ENCODE measurements at places on chromosomes 3 and 15.

- DNase-seq = no peak
Observed at GRCh38 chr3:58508437-58508836, 16.5 kb downstream of the KCTD6 start.

DNA sequence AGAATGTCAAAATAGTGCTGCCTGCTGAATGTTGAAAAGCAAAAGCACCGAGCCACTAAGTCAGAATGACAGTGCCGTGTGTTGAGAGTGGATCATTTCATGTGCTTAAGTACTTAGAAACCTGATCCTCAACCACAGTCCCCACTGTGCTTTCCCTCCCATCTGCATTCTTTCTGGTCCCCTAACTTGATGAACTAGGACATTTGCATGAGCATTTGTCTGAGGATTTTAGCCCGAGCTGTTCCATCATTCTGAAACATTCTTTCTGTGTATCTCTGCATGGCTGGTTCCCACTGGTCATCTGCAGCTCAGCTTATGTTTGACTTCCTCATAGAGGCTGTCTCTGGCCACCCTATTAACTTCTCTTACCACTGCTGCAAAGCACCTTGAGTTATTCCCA lies 42.0 kb downstream of the SST start:
- no peak for DNase-seq

DNA sequence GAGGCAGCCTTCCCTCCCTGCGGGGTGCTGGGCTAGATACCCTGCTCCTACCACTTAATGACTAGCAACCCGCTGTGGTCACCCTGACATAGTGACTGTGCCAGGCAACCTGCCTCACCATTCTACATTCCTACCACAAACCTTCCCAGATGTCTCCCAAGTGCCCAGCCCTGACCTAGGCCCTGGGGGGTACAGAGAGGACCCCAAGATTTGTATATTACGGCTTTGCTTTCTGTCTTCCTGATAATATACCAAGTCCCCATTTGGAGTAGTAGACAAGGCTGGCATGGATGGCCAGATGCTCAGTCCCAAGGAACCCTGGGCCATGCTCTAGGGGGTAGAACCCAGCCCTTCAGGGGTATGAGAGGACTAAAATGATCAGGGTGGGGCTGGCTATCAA lies 31.0 kb downstream of the ESYT3 start:
- no peak for DNase-seq

DNA sequence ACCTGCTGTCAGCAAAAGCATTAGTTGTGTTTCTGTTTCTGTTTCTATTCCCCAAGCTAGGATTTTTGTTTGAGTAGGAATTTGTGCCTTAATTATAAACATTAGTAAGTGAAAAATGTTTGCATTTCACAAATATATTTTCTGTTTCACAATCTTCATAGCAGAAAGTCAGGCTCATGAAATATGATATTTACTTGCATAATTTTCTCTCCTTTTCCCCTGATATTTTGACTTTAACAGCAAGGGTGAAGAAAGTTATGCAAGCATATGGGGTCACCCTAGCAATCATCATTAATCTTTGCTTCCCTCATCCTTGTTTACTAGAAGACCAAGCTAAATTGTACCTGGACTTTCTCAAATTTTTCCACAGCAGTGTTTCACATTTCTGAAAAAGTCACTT lies 140.3 kb upstream of the SEMA6D start:
- no peak for DNase-seq

- no peak for DNase-seq
Observed at GRCh38 chr15:78950343-78950742, 5.5 kb upstream of the CTSH start.

- no peak for DNase-seq
Observed at GRCh38 chr15:94893091-94893490, 661.7 kb downstream of the MCTP2 start.

DNA sequence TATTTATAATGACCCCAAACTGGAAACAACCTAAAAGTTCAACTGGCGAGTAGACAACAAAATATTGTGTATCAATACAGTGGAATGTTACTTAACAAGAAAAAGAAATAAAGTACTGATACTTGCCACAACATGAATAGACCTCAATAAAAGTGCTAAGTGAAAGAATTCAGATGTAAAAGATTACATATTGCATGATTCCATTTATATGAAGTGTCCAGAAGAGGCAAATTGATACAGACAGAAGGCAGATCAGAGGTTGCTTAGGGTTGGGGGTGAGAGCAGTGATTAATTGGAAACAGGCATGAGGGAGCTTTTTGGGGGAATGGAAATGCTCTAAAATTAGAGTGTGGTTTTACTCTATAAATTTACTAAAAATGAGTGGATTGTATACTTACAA lies 183.3 kb downstream of the SATB1 start:
- DNase-seq = no peak

DNA sequence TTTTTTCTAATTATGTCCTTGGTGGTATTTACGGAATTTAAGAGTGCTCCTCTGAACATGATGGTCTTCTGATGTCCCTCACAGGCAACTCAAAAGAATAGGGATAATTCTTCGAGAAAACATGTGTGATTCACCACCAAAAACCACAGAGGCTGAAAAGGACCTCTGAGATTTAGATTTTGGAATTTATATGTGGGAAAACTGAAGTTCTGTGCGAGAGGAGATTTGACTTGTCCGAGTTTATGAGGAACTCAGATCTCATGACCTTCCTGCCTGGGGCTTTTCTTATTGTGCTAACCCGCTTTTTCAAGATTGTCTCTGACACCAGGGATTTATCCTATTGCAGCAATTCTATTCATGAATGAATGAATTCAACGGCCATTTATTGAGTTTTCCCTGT lies 142.4 kb downstream of the FAM43A start:
- DNase-seq = no peak

DNA sequence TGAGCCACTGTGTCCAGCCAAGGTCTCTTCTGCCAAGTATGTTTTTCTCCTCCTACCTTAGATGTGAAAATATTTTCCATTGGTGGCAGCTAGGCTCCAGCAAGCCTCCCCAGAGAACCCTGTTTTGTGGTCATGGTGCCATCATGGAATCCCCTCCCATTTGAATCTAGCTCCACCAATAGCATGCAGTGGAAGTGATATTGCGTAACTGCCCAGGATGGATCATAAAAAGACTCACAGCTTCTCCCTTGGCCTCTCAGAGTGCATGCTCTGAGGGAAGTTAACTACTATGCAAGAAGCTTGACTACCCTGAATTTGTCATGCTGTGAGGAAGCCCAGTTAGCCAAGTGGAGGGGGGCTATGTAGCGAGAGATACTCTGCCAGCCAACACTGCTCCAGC lies 27.5 kb downstream of the CRYGS start:
- DNase-seq = no peak

DNA sequence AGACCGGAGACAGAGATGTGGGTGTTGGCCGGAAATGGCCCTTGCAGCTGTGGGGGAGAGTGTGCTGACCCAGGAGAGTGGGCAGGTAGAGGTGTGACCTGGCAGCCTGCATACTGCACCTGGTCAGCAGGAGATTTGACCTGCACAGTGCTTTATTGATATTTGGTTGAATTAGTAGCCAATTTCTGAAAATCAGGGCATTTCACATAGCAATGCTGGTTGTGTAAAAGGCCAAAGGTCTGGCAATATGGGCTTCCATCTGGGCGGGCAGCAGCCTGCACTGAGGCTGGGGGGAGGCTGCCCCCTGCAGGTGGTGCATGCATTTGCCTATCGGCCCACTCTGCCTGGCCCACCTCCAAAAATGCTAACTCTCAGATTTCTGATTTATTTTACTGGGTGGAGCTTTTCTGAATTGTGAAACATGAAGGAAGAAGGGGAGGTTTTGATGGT lies 9.4 kb upstream of the MGLL start:
- DNase-seq = no peak

- no peak for DNase-seq
Observed at GRCh38 chr3:179682426-179683080, 29.7 kb downstream of the USP13 start.

DNA sequence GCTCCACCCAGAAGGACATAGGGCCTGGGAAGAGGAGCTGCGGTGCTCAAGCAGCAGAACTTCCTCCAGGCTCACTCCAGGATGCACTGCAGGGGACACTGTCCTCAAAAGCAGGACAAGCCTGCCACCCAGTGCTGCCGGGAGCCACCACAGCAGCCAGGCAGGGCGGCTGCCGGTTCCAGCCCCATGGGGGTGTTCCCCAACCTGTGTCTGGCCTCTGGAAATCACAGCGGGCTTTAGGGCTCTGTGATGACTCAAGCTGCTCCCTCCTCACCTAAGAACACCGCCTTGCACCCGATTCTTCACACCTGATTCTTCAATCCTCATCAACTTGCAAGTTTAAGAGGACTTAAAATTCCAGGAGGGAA lies 71.9 kb upstream of the SLC6A11 start:
- DNase-seq = peak; percentile 25

DNA sequence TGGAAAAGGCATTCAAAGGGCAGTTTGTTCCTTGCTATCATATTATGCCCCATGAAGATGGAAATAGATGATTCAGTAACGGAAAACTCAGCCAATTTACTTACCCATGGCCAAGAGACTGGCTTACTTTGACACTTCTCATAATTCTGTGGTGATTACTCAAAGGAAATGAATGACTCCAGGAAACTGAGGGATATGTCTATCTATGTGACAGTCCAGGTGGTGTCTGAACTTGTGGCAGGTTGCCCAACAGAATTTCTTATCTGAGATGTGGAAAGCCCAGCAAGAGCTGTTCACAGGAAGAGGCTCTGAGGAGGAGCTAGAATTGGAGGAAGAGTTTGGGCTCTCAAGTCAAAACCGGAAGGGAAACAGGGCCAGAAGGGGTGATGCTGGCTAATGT lies 91.2 kb downstream of the KCNAB1 start:
- no peak for DNase-seq

DNA sequence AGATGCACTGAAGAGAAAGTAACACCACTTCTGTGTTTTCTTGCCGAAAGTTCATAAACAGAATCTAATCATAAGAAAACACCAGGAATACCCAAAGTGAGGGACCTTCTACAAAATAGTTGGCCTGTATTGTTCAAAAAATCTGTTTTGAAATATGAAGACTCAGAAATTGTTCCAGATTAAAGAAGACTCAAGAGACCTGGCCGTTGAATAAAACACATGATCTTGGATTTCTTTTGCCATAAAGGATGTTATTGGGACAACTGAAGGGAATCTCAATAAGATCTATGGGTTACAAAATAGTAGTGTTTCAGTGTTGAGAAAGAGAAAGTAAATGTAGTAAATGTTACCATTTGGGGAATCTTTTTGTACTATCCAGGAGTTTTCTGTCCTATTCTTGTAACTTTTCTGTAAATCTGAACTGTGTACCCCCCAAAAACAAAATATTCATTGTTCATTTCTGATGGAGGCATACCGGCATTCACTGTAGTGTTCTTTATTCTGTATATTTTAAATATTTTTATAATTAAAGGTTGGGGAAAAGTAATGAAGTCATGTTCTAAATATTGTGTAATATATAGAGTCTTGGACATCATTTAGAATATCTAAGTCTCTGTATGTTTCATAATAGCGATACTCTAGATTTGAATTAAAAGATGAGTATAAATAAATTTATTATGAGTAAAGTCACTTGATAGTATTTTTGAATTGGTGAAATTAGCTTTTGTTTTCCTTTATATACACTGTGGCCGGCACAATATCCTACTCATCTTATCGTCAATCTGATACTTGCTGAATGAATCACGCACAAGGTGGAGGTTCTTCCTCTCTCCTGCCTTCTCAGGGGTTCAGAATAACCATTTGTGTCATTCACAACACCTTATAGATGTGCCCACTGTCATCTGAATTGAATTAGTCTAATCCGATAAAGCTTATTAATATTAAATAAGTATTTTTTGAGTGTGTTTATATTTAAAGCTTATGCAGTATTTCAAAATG lies 66.7 kb downstream of the TRAK1 start:
- DNase-seq = no peak

GRCh38 chr3:16190704-16191103 lies 16.2 kb downstream of the GALNT15 start:
- no peak for DNase-seq

DNA sequence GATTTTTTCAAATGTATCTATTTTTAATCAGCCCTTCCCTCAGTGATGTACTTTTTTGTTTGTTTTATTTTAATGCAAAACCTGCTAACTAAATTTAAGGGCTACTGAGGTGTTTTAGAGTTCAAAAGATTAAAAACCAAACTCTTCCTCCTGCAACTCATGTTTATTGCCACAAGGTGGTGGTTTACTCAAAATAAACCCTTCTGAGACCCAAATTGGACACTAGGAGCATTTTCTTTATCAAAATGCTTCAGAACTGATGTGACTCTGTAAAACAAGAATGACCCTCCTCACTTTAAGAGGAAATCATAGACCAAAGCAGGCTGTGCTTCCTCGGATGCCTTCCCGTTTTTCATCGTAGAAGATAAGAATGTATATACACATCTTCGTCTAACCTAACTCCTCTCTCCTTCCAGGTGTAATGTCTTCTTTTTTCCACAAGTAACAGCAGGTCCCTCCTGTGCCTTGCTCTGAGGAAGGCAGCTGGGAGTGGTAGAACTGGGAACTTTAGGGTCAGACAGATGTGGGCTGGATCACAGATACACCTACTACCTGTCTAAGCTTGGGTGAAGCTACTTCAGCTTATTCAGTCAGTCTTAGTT lies 2.9 kb upstream of the NME9 start:
- DNase-seq = peak; percentile 22

DNA sequence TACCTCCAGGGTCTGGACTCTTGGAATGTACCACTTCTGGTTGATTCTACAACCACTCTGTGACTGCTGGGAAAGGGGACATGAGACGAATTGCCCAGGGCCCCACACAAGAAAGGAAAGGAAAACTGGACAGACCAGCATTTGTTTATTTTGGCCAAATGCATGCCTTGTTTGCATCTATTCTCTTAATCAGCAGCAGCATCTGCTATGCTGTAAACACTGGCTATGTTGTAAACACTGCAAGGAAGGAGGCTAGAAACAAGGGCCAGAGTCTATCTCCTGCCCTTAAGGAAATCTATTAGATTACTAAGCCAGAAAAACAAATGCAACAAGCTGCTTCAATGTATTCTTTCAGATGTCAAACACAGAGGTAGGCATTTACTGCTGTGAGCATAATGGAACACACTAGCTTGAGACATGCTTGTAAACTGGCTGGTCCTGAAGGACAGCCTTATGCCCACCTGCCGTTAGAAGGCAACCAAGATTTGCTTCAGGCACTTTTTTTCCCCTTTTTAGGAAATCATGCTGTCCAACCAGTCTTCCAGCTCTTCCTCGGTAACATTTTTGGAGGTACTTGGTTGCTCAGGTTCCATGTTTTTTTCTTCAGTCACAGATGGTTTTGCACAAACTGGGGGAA lies 102.1 kb upstream of the CHRM5 start:
- DNase-seq = no peak

- DNase-seq = no peak
Observed at GRCh38 chr3:41200669-41201021, 1.3 kb downstream of the CTNNB1 start.

GRCh38 chr3:171652932-171653331 lies 157.4 kb downstream of the PLD1 start:
- no peak for DNase-seq

- no peak for DNase-seq
Observed at GRCh38 chr3:61780016-61780415, 218.6 kb downstream of the PTPRG start.
